Stimulated activated CD4-positive, alpha-beta T cell treated with anti-CD3 and anti-CD28 coated beads, Interleukin-1b, Interleukin-23, amount 100 ng/mL, for 1 hour (primary cell): ENCODE measurements at places on chromosomes 5 and 9.

DNA sequence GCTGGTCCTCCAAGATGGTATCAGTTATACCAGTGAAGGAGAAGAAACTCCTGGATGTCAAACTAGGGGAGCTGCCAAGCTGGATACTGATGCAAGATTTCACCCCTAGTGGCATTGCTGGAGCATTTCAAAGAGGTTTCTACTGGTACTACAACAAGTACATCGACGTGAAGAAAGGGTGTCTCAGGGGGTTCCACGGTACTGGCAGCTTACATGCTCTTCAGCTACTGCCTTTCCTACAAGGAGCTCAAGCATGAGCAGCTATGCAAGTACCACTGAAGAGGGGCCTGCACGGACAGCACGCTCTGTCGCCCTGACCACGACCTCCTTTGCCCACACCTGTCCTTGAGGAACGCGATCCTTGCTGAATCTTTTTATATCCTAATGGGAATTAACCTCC, 19.5 kb downstream of the ACTL7B start:
- no peak for DNase-seq

DNA sequence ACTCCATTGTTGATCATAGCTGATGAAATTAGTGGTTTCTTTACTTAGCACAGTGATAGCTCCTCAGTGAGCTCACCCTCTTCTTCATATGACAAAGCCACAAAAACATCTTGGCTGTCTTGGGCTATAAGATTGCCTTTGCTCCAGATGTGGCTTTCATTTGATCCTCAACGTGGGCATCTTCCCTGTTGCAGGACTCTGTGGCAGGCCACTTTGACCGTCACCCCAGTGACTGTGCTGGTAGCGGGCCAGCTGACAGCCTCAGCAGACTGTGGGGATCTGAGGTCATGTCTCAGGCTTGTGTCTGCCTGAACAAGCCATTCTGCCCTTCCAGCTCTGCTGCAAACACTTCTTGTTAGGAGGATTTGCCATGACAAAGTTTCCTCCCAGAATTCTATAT, 422.2 kb downstream of the NR2F1-AS1 start:
- no peak for DNase-seq

GRCh38 chr5:61575103-61575502, 243.0 kb downstream of the ZSWIM6 start:
- DNase-seq = no peak

- no peak for DNase-seq
Measured at GRCh38 chr5:95808686-95809413, 13.7 kb downstream of the GLRX start.

- DNase-seq = no peak
Measured at GRCh38 chr9:123174887-123175518, 93.4 kb downstream of the STRBP start.

- DNase-seq = no peak
Measured at GRCh38 chr5:175746851-175747250, 89.0 kb downstream of the HRH2 start.

DNA sequence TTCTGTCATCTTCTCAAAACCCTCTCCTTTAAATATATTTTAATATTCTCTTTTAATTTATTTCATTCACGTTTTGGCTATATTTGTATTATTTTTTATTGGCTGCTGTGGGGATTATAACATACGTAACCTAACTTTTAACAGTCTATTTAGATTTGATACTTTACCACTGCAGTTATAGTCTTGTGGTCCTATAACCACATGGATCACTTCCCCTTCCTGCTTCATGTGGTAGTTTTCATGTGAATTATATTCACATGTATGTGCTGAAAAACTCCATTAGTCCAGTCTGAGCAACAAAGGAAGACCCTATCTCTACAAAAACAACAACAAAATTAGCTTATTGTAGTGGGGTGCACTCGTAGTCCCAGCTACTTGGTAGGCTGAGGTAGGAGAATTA, 34.3 kb downstream of the CENPP start:
- no peak for DNase-seq

DNA sequence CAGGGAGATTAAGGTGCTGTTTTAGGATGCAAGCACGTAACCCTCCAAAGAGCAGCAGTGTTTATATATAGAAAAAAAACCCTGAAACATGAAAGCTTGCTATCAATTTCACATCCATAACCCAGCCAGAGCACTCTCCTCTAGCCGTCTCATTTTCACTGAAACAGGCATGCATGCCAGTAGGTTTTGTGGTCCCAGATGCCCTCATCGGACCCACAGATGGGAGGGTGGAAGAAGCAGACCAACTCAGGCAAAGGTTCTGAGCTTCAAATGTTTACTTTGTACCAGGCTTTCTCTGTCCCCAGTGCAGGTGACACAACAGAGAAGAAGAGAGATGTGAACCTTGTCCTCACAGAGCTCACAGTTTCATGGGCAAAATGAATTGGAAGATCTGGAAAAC, 127.4 kb upstream of the ATP10B start:
- DNase-seq = no peak

DNA sequence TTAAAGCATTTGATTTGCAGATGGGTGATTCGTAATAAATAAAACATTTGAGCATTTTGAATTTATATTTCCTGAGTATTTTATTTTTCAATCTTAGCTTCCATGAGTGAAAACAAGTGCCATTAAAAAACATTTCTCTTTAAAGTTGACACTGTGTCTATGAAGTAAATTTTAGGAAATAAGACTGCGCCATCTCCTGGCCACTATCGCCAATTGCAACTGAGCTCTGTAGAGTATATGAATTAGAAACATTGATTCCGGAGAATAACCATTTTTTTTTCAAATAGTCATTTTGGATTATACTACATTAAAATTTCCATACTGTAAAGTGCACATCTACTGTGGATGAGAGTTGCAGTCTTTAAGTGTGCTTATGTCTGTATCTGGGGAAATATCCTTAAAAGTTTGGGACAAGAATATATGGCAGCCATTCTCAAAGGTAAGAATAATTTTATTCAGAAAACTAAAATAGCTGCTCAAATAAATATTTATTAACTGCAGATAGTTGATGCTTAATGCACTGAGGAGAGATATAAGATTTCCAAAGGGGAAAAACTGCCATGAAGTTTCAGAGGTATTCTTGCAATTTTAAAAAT, 5.9 kb downstream of the DMRTA1 start:
- DNase-seq = no peak

- DNase-seq = no peak
Measured at GRCh38 chr9:38018958-38019602, 49.9 kb downstream of the SHB start.

DNA sequence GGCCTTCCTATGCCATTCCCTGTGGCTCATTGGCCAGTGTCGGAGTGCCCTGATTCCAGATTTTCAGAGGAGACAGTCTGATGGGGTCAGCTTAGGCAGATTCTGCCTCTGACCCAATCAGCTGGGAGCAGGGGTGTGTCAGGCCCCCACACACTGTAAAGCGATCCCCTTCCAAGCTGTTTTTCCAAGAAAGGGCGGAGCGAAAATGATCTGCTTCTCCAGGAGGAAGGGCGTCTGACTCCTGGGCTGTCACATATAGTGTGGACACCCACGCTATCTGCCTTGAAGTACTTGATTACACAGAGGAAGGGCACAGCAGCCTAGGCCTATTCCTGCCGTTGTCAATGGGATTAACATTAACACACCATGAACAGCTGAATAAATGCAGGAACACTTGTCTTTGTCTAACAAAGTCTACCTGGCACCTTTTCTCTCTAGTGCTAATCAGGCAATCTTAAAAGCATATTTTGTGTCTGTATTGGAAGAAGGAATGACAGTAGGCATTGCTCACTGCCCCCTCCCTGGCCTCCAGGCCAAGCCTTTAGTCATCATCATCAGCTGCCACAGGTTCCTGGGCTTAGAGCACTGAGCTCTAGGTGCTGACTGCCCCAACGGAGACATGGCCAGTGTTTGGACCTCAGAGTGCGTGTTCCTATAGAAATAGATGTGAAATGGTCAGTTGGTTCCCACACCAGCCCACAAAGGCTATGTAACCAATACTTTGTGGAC, 218.7 kb downstream of the MELK start:
- no peak for DNase-seq

DNA sequence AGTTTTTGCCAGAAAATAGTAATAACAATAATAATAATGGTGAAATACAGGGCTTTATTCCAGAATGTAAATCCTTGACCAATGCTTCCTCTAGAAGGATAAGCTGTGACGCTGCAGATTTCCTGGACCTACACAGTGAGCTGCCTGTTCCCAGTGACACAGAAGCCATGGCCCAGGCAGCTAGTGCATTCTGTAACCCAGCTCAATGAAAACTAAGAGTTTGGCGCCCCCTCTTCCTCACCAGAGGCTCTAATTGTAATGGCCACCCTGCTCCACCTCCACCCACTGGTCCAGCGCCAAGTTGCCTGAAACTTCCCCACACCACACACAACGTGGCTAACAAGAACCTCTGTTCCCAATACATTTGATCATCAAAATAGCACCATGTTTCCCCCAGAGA, 248.1 kb downstream of the CETN3 start:
- no peak for DNase-seq

GRCh38 chr9:34929506-34930102, 28.5 kb upstream of the PHF24 start:
- DNase-seq = no peak

DNA sequence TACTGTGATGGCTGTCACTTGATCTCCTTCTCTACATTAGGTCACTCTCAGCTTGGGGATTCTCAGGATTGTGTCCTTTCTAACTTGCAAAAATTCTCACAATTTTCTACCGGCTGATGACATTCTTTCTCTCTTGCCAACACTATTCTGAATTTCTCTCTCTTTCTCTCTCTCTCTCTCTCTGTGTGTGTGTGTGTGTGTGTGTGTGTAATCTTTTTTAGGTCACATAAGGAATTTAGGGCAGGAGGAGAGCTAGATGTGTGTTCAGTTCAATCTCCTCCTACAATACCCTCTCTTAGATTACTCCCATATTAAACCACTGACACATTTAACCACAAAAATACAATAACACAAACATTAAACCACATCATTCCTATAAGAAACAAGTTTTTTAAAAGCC, 242.3 kb upstream of the NREP start:
- no peak for DNase-seq

- DNase-seq = no peak
Measured at GRCh38 chr9:118606668-118607067, 762.6 kb downstream of the BRINP1 start.

- DNase-seq = no peak
Measured at GRCh38 chr9:18785604-18786003, 247.4 kb downstream of the SAXO1 start.

DNA sequence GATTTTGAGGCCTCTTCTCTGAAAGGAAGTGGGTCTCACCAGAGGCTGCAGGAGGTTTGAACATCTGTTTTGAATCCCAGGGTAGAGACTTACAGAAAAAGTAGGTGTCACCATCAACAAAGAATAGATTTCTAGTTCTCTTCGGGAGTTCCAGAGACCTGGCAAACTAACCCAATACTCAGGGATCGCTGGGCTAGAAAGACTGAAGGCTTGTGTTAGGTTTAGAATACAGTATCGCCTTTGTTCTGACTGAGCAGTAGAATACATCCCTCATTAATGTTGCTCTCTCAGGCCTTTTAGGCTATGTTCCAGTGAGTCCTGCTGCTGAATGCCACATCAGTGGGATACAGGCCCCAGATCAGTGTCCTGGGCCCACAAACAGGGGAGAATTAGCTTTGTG, 27.2 kb downstream of the RUSC2 start:
- DNase-seq = no peak

DNA sequence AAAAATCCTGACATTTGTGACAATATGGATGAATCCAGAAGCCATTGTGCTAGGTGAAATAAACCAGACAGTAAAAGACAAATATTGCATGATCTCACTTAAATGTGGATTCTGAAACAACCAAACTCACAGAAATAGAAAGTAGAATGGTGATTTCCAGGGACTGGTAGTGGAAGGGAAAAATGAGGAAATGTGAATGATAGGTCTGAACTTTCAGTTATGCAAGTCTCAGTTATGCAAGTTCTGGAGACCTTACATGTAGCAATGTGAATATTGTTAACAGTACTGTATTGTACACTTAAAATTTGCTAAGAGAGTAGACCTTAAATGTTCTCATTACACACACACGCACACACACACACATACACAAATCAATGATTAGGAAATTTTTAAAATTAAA, 84.9 kb downstream of the SLCO4C1 start:
- no peak for DNase-seq

DNA sequence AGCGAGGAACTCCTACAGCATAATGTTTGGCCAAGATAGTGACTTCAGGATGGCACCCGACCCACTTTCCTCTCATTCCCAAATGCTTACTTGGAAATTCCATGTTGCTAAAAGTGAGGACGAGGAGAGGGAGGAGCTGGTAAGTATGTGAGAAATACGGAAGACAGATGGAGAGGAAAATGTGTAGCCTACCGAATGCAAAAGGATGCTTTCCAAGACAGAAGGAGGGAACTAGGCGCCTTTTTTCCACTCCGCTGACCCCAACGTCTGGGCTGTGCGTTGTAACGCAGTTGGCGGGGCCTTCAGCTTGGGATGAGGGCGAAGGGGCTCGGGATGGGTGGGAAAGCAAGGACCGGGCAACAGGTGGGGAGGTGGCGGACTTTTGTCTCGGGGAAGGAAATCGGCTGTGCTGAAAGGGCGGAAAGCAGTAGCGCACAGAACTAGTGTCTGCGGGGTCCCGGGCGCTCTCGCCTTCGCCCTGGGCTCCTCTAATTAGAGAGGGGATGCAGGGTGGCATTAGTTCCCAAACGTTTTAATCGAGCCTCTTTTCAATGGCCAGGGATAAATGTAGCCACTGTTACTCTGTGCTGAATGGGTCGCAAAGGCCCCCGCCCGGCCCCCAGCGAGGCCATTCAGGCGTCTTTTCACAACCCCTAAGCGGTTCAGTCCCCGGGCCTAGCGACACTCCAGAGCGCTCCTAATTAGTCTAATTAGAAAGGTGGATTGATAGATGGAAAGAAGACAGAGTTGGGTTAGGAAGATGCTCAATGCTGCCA, 12.6 kb downstream of the FOXD1 start:
- DNase-seq = no peak

GRCh38 chr5:118302786-118303185, 685.6 kb downstream of the DTWD2 start:
- no peak for DNase-seq

DNA sequence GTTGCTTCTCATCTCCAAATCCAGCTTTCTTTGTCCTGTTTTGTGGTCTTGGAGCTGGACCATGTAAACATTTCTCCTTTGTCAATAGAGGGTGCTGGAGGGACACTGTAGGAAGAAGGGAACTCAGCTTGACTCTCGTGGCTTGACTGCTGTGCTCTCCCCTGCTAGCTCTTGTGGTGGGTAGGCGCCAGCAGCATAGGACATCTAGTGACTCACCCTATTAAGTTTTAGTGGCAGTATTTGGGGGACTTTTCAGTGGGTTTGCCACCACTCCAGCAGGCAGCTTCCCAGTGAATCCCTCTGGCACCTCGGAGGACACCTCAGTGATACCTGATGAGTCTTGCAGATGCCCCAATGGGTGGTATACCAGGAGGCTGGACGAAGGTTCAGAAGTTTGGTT, 97.8 kb downstream of the TSSK1B start:
- no peak for DNase-seq
